ENCODE measurements at places on chromosomes 2 and 18.
A peak's percentile ranks its signal among the peaks of the same experiment; 100 is the strongest.

DNA sequence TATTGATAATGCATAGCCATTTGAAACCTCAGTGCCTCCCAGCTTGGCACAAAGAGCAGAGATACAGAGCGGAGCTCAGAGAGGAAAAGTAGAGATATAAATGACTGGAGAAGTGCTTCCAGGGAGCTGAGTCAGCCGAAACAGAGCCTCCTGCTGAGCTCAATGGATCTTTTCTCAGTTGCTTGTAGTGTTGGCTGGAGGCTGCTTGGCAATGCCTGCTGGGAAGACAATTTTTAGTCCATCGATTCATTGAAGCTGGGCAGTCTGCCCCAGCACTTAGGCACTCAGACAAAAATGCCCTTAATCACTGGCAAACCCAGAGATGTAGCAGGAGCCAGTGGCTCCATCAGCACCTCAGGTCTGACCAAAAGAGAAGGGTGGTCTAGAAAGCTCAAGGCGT, 81.3 kb upstream of the SETBP1 start:
- peak; percentile 60 for DNase-seq

DNA sequence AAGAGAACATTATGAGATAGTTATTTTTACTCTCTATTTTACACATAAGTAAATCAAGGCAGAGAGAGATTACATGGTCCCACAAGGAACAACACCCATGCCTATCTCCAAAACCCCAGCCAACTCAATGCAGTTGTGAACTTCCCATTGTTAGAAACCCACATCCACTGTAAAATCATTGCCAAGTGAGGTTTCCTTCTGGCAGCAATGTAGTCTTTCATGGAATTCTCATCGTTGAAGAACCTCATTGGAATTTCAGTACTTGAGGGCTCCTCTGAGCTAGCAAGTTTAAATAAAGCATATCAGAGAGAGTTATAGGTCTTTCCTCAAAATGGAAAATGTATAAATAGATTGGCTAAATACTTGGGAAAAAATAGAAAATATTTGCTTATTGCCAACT, 105.2 kb downstream of the RAD51AP2 start:
- no peak for DNase-seq

DNA sequence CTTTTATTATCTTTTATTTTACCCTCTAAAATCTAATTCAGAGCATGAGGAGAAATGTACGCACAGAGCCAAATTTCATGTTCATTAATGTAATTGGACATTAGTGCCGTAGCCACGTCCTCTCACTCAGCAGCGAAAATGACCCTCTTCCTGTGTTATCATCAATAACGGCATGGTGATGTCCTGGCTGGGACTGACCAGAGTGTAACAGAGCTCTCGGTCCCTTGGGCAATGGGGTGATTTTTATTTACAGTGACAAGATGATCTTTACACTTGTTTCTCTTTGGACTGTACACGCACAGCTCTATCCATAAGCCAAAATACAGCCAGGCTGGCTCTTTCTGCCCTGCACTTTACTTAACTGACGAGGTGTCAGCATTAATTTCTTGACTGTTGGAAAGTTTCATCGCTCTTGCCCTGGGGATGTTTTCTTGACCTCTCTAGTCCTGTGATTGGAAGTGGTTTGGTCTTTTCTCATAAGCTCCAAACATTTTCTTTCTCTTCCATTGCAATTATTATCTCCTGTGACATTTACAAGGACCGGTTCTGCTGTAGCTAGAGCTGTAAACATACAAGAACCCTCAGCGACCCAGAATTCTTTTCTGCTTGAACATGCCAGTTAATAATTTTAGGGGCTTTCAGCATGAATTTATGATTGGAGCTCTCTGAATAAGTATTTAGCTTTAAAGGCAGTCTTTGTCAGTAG, 308.0 kb upstream of the PIK3C3 start:
- no peak for DNase-seq

GRCh38 chr2:23776021-23776420, 150.9 kb downstream of the ATAD2B start:
- DNase-seq, result no peak

DNA sequence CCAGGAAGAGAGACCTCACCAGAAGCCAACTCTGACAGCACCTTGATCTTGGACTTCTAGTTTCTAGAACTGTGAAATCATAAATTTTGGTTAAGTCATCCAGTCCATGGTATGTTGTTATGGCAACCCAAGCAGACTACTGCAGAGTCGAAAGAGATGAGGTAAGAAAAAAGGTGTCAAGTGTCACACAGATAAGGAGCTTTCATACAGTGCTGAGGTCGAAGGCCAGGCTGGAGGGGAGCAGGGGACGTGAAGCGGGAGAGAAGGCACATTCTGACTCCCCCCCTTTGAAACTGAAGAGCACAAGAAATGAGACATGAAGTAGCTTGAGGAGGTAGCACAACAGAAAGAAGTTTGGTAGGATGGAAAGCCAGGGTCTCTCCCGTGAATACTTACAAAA, 110.4 kb downstream of the ALK start:
- DNase-seq, result no peak

DNA sequence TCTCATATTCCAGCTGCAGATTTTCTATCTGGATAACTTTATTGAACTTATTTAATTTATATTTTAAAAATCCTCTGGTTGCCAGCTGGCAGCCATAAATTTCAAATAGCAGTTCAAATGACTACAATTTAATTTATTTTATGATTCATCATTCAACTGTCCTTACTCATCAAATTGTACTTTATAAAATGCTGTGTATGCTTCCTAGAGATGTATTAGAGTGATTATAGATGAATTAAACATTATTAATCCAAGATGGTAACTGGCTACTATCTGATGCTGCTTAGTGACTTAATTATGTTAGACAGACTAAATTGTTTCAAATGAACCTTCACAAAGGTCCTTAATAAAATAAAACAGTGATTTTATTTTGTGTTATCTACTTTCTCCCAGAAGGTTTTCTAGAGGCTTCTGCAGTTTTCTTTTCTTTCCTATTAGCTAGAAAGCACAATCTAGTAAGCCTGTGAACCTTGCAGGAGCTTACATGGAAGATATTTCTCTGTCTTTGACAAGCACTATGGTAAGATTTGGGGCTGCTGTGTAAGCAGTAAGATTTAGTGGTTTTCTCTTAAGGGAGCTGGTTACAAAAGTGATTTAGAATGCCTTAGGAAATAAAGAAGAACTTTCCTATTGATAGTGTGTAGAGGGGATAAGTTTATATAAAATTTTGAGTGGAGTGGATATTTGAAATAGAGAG, 322.3 kb downstream of the FSIP2 start:
- no peak for DNase-seq

- DNase-seq, result no peak
These were observed 75.3 kb upstream of the CYP26B1 start for GRCh38 chr2:72222829-72223564.

- DNase-seq, result no peak
These were observed 89.1 kb downstream of the POLR1A start for GRCh38 chr2:86016581-86016980.

DNA sequence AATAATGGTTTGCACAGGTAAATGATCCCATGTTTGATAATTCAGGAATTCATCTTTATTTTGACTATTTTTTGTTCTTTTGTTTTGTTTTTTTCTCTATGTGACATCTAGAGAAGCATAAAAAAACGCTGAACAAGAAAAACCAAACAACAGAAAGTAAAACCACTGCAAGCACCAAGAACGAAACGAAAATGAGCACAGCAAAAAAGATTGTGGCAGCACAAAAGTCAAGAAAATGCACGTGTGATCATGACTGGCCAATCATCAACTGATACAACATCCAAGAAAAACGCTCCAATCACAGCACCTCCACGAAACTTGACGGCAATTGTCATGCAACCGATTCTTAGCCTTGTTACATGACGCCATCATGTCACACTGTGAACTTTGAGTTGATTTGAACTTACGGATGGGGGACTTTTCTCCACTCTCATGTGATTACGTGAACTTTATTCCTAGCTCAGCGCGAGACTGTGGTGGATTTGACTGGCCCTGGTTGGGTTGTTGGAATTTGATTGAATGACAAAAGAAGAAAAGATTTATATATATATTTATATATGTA, 318.7 kb downstream of the CELF4 start:
- no peak for DNase-seq

DNA sequence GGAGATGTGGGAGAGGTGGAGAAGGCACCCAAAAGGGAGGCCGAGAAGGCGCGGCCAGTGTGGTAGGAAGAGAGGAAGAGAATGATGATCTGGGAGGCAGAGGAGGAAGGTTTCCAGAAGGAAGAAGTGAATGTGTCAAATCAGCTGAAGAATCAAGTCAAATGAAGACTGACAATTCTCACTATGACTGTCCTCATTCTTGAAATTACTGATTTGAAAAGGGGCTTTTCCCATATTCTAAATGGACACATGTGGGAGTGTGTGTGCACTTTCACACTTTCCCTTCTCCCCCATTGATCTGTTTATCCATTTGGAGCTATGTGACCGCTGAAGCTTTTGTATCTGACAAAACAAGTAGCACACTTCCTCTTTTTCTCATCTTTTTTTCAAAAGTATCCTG, 6.1 kb downstream of the AFF3 start:
- DNase-seq, result no peak

GRCh38 chr2:217074576-217075255, 214.9 kb upstream of the TNP1 start:
- no peak for DNase-seq

- DNase-seq, result no peak
These were observed 84.0 kb upstream of the NEUROD1 start for GRCh38 chr2:181764095-181764963.

DNA sequence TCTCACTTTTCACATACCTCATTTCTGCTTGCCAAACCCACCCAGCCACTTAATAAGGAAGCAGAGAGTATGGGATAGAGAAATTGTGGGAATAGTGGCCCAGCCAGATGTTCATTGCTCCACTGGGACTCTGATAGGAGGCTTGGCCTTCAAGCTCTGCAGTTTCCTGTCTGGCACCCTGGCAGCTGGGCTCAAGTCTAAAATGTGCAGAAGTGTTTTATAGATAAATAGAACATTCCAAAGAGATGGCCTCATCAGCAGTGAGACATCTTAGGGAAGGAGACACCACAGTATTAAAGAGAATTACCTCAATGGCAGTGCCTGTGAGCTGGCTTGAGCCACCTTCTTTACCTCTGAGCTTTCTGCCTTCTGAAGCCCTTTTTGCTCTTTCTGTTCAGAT, 24.7 kb downstream of the COPS7B start:
- no peak for DNase-seq

GRCh38 chr2:101272045-101272784, 19.5 kb downstream of the CNOT11 start:
- DNase-seq, result no peak

DNA sequence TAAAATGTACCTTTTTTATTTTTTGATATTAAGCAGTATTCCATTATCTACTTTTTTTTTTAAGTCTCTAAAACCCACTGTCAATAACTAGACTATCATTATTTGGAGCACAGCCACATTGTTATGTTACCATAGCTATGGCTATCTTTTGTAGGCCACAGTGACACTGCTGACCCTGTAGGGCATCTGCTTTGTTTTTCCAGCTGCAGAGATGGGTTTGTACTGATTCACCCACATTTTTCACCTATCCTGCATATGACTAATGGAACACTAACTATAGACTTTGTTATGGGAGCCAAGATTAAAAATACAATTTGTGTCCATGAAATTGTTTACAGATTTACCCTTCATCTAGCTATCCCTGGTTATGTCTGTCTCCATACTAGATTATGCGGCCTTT, 21.6 kb upstream of the OTX1 start:
- no peak for DNase-seq

DNA sequence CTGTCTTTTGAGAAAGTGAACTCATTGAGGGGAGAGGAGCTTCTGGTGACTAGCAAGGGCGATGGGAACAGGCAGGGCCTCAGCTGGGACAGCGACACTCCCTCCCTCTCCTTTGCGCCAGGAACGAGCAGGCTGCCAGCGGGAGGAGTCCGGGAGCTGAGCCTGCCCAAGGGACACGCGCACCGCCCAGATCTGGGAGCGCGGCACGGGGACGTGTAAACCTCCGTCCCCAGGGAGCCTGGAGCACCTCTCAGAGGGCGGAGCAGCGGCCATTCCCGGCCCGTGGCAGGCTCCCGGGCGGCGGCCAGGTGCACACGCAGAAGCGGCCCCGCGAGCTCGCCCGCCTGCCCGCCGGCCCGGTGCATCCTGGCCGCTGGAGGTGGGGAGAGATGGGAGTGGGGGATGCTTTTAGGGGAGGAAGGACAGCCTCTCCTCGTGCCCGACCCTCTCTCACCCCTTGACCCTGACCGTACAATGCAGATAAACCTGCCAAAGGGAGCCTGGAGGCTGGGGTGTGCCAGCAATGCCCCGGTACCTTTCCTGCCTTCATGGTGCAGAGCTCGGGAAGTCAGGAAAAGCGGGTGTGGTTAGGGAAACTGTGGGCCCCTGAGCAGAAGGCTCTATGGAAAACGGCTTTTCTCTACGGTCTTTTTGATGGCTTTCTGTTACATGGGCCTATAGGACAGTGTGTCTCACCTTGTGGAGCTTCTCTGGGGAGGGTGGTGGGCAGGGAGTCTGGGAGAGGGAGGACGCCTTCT, 2.2 kb downstream of the AQP4 start:
- DNase-seq, result peak; percentile 70

DNA sequence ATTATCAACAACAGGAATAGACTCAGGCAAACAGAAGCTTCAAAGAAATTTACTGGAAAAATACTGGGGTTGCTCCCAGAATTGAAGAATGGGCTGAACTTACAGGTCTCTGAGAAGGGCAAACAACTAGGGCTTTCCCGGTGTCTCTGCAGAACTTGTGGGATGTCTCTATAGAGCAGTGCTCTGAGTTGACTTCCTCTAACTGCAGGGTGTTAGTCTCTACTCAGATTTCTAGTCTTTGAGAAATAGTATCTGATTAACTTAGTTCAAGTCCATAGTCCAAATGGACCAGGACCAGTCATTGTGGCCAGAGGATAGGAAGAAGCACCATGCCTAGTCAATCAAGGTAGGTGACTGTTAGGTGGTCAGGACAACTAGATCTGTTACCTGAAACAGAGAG, 45.8 kb downstream of the LIMS1 start:
- no peak for DNase-seq

DNA sequence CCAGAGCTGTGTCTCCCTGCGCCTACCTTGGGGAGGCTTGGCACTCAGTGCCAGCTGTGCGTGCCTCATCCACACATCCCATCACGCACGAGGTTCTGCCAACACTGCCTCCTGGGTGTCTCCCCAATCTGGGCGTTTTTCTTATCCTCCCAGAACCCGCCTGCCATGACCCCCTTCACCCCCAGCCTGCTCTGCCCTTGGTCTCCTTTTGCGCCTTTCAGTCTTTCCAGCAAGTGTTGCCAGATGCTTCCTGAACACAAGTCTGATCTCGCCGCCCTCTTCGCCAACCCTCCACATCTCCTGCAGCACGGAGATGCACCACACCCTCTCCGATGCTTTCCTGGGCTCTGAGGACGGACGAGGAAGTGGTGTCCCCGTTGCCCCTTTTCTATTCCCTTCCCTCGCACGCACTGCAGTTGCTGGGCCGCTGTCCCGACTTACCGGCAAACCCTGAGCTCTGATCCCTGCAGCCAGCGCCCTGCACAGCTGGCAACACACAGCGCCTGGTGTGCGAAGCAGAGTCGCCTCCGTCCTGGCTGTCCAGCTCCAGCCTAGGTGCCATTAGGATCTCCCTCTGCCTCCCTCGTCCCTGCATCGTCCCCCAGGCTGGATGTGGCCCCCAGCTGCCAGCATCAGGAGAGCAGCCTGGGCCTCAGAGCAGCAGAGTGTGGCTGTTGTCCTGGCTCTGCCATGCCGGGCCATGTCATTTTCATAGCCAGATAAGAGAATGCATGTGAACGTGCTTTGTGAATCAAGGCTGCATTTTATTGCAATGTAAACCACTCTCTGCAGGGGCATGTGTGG, 22.6 kb upstream of the ALLC start:
- no peak for DNase-seq

All from left hindlimb (tissue), 1 donor.